A549 treated with dexamethasone at 1 μM for 4 hours (cell line): ENCODE measurements at places on chromosomes 2 and 18. TPM values are rescaled to one million over a fixed set of nuclear protein-coding genes. Genes with fewer than 3 reads are reported as not detected.

PIGN gene
- total RNA-seq, result 7.2 to 12.1 TPM (median 10.2 TPM) in 5 replicates

ATOH8 gene
- 14.5 to 19.7 TPM (median 17.9 TPM) in 5 replicates for total RNA-seq

ADRA2B gene
- total RNA-seq, result 0.08 to 0.14 TPM (median 0.11 TPM) in 5 replicates

ESPNL gene
- 0.13 to 0.22 TPM (median 0.16 TPM) in 4 of 5 replicates, not detected in the other for total RNA-seq

SLC66A3 gene
- 27.8 to 34.3 TPM (median 33.0 TPM) in 5 replicates for total RNA-seq

SPEG gene
- 7.0 to 12.6 TPM (median 9.4 TPM) in 5 replicates for total RNA-seq

ARHGAP25 gene
- total RNA-seq, result 0.11 to 0.47 TPM (median 0.37 TPM) in 5 replicates

STPG4 gene
- 0.07 TPM in 1 of 5 replicates, not detected in the others for total RNA-seq

SLC5A7 gene
- total RNA-seq, result not detected in 5 replicates

EMX1 gene
- total RNA-seq, result 0.07 to 0.28 TPM (median 0.21 TPM) in 4 of 5 replicates, not detected in the other

NEDD4L gene
- 34.0 to 44.4 TPM (median 42.0 TPM) in 5 replicates for total RNA-seq

PDE1A gene
- 0.17 to 0.33 TPM (median 0.26 TPM) in 5 replicates for total RNA-seq

AGXT gene
- not detected in 5 replicates for total RNA-seq

GPR75 gene
- 1.1 to 2.9 TPM (median 2.6 TPM) in 5 replicates for total RNA-seq

CHRND gene
- total RNA-seq, result 0.07 to 0.09 TPM in 2 of 5 replicates, not detected in the others
